ENCODE measurements at places on chromosomes 3 and 15.

DNA sequence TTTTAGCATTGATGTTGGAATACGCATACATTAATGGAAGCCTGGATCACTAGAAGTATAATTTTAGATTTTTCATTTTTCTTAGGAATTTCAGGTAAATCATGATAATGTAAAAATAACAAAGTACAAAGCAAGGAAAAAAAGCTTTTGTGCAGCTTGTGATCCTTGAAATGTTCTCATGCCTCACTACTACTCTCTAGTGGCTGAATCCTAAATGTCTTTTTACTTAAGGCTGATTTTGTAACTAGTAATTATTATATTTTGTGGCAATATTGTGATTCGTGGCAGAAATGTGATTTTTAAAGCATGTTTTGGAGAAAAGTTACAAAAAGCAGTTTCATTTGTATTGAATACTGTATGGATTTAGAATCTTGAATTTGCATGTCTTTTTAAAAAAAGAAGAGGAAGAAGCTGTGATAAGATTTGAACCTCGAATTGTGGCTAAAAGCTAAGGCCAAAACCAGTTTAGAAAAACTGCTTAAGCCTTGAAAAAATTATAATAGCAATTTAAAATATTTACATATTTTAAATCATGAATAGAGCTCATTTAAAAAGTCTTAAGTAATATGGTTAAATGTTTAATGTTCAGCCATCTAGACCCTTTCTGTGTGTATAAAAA, 39.0 kb downstream of the U2SURP start:
- no peak for DNase-seq

DNA sequence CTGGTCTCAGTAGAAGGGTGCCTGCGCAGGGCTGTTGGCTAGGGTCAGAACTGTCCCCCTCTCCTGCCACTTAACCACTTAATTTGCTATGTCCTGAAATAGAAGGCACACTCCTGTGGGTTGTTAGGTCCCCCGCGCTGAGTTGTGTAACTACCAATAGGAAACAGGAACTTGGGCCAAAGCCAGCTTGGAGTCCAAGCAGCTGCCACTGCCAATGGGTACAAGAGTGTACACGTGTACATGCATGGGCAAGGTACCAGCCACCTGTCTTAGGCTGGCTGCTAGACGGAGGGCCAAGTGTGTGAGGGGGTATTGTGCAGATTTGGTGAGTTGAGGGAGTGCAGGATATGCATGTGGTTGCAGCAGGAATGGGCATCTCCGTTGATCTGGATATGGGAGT, 29.7 kb upstream of the POLG start:
- no peak for DNase-seq

GRCh38 chr3:10286596-10287295, 6.0 kb downstream of the GHRL start:
- DNase-seq = no peak

GRCh38 chr3:22606938-22607337, 596.2 kb upstream of the UBE2E2 start:
- DNase-seq = no peak

- DNase-seq = no peak
Observed at GRCh38 chr15:37771465-37771864, 163.0 kb upstream of the TMCO5A start.

- no peak for DNase-seq
Observed at GRCh38 chr15:33132722-33133345, 61.7 kb downstream of the FMN1 start.

GRCh38 chr15:79653533-79653932, 221.4 kb downstream of the MINAR1 start:
- no peak for DNase-seq

All from uterus (tissue), 4 donors.